ENCODE measurements at places on chromosomes 7 and 10.

DNA sequence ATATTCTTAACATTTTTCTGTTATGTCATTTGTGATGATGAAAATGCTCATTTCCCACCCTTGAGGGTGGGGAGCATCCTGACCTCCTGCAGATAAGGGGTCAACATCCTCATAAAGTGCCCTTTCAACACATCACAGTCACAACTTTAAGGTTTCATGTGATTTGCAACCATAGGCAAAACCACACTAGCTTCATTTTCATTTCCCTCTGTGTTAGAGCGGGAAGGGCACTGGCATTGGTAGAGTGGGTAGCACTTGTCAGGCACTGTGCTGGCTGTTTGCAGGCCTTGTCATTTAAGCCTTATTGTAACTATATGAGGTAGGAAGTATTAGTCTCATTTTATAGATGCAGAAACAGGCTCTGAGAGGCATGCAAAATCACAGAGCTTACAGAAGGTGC is 39.8 kb downstream of the PSMC2 start:
- no peak for DNase-seq

DNA sequence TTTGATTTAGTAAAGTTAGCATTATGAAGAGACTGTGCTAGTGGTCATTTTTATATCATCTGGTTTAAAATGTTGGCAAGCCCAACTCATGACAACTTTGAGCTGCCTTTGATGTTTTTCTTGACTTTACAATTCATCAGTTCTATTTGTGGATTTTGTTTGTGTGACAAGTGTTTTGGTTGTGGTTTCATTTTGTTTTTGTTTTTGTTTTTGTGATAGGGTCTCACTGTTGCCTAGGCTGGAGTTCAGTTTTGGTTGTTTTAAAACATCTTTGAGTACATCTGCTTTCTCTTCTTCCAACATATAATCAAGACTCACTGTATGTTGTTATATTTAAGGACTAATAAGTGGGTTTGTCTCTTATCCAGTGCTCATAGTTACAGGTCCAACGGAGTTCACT is 17.6 kb upstream of the SFR1 start:
- DNase-seq, result no peak

DNA sequence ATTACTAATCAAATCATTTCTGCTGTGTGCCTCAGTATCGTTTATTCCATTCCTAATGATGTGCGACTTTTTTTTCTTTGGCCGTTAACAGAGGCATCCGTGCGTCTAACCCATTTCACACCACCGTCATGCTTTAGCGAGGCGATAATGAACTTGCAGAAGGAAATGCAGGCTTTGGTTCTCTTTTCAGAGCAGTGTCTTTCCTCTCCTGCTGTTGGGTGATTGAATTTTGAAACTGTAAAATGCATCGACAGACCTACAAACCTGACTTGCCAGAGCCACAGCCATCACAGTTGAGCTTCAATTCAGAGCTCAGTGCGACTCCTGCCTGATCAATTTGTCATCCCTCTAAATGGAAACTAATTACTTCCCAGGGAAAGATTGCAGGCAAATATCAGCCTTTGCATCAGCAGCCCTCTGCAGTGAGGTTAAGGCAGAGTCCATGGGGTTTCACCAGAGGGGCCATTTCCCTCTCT is 486.0 kb upstream of the GALNT17 start:
- no peak for DNase-seq

- no peak for DNase-seq
These were observed 225.6 kb downstream of the PTPRN2 start for GRCh38 chr7:158362001-158362400.

Measured in esophagus muscularis mucosa (tissue), 4 donors.